ENCODE measurements at places on chromosomes 11 and 22.

DNA sequence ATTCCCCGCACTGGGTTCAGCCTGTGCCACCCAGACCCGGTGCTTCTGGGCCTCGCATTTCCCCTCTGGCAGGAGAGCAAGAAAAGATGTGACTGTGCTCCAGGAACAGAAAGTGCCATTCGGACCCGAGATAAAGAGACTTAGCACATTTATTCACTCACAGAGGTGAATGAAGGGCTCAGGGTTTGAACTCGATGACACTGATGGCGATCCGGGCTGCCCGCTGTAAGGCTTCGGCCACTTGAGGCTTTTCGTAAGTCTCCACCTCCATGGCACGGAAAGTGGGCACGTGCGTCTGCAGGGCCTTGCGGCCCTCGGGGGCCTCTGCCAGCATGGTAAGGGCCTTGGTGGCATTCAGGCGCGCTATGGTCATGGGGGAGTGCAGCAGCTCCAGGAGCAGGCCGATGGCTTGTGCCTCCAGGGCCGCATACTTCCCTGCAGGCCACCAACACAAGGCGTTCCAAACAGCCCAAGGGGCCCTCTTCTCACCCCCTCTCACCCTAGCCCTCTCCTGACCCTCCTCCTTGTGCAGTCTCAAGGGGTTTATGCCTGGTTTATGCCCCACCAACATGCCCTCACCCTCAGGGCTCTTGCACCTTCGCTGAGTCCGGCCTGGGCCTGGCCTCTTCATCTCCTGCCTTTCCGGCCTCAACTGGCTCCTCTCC is 10.9 kb upstream of the GNAZ start:
- DNase-seq = no peak

GRCh38 chr22:39299829-39300178 is 19.6 kb downstream of the RPL3 start:
- peak; percentile 28 for DNase-seq

- no peak for DNase-seq
These were observed 192.6 kb downstream of the CASP12 start for GRCh38 chr11:104705490-104706190.

DNA sequence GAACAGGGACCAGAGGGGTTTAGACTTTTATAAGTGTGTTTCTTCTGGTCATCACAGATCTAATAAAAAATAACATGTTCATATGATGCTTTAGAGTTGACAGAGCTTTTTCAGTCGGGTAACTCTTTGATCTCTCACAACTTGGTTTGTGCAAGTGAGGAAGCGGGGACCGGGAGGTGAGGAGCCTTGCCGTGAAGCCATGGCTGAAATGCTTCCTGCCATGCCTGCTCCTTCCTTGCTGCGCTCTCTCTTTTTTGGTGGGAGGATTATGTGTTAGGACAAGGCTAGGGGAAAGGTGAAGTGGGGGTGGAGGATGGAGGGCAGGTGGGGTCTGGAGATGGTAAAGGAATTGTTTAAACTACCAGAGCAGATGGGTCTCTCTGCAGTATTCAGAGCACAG is 23.8 kb downstream of the TEAD1 start:
- DNase-seq = no peak

GRCh38 chr11:65492387-65492636 is 6.5 kb upstream of the MALAT1 start:
- no peak for DNase-seq

Data from eye (tissue), 1 donor.